Activated CD4-positive, alpha-beta memory T cell treated with anti-CD3 and anti-CD28 coated beads for 36 hours (primary cell): ENCODE measurements at places on chromosomes 2 and 18.

DNA sequence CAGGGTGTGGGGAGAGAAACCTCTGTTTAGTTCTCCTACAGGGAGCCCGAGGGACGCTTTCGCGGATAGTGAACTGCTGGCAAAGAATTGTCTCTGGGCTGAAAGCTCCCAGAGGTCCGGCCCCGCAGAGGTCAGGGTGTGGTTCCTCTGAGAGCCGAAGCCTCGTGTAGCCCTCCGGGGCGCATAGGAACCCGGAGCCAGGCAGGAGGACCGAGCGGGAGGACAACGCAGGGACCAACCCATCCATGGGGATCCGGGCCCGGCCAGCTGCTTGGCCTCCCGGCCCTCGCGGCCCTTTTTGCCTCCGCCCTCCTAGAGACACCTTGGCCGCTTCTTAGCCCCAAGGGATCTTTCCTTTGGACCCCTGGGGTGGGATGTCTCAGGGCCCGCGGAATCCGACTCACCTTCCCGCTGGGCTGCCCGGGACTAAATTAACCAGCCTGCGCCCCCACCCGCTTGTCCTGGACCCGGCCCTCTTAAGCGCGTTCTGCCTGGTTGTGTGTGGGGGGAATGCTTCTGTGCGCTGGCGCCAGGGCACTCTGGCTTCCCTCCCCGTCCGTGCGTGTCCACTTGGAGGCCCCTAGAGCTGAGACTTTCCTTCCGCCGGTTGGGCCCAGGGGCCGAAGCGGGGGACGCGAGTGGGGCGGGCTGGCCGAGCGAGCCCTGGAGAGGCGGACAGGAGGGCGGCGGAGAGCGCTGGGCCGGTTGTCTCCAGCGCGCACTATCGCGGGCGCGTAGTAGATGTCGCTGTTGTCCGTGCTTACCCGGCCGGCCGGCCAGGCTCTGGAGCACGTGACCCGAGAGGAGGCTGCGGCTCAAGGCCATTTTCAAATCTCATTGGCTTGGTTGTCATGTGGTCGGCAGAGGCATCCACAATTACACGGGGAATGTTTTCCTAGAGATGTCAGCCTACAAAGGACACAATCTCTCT, at the start of gene HOXD10:
TSS of gene HOXD10 (plus strand) at position 896 of the 931 bp plus-strand sequence. CDS start 56 bp downstream, outside the sequence.
- no peak for DNase-seq

DNA sequence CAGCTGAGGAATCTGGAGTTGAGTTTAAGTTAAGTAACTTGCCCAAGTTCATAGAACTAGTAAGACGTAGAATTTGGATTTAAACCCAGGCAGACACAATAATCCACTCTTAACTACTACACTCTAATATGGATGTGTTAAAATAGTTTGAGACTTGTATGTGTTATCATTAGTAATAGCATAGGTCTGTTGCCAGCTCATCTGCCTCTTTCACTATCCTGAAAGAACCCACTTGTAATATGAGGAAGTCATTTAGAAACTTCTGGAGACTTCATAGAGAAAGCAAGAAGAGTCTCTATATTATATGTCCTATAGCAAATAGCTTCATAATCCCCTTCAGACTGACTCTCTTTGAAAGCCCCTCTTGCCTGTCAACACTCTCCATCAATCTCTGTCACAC, 43.0 kb upstream of the ACADL start:
- DNase-seq, result no peak

DNA sequence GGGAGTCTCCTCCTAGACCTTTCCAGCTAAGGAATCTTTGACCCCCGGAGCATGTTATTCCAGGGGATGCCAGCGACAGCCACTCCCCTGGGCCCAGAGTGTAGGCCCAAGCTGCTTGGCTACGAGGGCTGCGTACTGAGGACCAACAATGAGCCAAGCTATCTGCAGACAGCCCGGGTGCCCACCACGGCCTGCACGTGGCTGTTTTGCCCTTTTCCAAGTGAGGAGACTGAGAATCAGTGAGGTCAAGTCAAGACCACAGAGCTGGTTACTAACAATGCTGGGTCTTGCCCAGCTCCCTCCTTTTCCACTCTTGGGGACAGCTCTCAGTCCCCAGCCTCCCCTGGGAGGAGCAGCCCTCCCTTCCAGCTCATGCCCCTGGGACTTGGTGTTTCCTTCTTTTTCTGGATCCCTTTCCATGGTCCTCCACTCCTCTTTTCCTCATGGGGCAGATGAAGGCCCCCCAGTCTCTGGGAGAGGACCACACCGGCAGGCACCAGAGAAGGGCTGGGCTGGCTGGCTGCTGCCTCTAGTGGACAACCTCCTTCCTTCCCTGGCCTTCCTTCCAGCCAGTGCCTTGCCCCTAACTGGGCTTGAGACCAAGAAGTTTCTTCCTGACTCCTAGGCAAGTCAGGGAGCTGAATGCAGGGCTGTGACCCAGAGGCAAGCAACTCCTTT, 550 bp upstream of the MALL start:
- DNase-seq, result no peak

- DNase-seq, result peak; percentile 1
These were observed 19.1 kb downstream of the LDLRAD4 start for GRCh38 chr18:13237641-13238040.
